ENCODE measurements at places on chromosomes 3 and 15.

GRCh38 chr3:81920816-81921215, 159.4 kb upstream of the GBE1 start:
- DNase-seq = no peak

- no peak for DNase-seq
These were observed 46.9 kb downstream of the FAM43A start for GRCh38 chr3:194732617-194733016.

- no peak for DNase-seq
These were observed 824.7 kb upstream of the NECTIN3 start for GRCh38 chr3:110246796-110247376.

- DNase-seq = no peak
These were observed 1306.3 kb upstream of the EPHA6 start for GRCh38 chr3:95508124-95508523.

DNA sequence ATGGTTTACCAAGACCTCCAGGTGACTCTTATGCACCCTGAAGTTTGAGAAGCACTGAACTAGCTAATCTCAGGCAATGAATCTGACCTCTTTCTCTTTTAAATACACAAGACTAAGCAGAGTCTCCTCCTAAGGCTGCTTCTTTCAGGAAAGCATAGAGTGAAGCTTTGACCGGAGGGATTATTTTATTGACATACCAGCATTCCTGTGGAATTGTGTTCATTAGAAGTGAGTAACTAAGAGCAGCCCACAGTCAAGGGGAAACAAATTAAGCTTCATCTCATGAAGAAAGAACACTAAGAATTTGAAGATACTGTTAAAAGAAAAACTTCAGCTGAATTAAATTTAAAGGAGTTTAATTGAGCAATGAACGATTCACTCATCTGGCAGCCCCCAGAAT, 963.5 kb downstream of the NTRK3 start:
- DNase-seq = no peak

- peak; percentile 62 for DNase-seq
These were observed 600.8 kb downstream of the FOXP1 start for GRCh38 chr3:70982700-70983140.

All from psoas muscle (tissue), 8 donors.